ENCODE measurements at places on chromosomes 11 and 22.

DNA sequence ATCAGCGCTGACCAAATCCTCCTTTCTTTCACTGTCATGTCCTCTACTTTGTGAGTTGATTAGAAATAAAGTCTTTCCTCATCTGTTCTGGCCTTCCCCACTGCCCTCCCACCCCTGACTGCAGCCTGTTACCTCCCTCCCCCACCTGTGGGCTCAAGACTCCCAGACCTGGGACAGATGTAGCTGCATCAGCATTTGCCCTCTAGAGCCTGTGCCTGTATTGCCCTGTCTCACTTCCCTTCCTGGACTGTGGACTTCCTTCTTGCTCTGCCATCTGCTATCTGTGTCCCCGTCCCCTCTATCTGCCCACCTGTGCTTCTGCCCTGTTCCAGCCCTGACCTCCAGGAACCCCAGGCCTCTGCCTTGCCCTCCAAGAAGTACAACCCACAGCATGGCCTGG is 122.5 kb downstream of the GALNT18 start:
- DNase-seq: no peak

DNA sequence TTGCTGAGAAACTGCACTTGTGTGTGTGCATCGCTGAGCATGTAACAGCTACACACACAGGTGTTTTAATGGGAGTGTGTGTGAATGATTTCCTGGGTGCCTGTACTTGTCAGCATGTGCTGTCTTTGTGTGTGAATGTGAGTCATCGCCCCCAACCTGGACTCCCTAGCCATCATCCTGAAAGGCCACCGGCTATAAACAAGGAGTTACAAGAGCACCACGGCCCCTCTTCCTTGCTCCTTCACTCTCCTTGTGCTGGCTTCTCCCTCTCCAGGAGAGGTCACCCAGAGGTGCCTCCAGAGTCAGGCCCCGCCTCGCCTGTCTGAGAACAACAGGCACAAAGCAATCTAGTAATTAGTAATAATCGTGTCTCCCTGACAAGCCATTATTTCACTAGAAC is 419.2 kb downstream of the BUD13 start:
- no peak for DNase-seq

DNA sequence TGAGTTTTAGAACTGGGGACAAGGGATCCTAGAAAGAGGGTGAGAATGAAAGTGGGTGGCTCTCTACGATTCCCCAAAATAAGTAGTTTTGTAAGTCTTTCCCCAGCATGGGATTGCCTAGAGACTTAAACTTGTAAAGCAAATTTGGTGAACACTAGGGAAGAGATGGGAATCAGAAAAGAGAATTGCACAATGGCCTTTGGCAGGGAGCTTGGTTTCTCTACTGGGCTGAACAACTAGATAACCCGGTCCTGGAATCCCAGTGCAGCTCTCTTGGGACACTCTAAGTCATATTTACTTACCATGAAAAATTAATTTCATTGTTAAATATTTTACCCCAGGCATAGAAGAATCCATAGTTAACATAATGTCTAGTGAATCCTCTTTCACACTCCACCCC is 16.5 kb upstream of the USP18 start:
- DNase-seq: no peak

DNA sequence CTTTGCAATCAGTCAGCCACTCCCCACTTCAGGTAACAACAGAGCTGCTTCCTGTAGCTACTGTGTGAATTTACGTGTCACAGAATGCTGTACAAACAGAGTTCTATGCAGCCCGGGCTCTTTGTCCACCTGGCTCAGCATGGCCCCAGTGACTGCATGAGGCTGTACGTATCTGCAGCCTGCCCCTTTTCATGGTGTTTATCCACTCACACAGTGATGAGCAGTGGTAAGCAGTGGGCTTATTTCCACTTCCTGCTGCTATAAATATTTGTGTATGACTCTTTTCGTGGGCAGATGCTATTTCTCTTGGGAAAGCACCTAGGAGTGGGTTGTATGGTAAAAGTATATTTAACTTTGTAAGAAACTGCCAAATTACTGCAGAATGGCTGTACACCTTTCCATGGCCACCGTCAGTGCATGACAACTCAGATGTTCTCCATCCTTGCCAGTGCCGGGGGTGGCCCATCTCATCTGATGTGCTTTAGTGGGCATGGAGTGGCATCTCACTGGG is 43.3 kb downstream of the MYEOV start:
- no peak for DNase-seq

- no peak for DNase-seq
Measured at GRCh38 chr11:69218946-69219720, 63.4 kb downstream of the SMIM38 start.

DNA sequence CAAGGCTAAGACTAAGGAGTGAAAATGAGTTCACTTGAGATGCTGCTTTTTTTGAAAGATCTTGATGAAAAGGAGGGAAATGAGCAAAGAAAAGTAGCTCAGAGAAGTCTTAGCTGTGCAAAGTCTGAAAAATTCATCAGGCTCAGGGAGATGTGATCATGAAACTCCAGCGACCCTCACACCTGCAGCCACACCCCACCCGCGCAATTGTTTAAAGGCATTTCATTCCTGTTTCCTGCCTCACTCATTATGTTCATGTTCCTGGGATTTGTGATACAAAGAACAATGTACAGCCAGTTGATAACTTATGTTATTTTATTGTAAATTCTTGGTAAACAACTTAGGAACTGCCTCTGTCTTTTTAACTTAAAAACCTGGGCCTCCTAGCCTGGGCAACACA is 8.7 kb upstream of the GSTP1 start:
- no peak for DNase-seq

- DNase-seq: no peak
Measured at GRCh38 chr11:12372111-12372510, 5.3 kb upstream of the PARVA start.

DNA sequence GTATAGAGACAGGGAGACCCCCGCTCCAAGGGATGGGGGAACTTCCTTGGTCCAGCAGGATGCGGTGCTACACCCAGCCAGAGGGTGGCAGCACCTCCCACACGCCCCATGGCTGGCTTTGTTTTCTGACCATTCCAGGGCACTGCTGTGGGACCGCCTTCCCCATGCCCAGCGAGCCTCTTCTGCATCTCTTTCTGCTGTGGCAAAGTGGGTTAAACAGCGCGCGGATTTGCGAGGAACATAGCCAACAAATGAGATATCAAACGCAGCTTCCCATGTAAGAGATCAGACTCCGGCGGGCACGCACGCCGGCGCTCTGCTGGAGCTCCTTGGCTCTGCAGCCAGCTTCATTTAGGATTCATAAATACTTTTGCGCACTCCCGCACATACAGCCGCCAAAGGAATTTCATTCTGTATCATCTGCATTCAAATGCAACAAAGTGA is 485.8 kb upstream of the CADM1 start:
- DNase-seq: no peak

- no peak for DNase-seq
Measured at GRCh38 chr11:18731441-18731840, 5.5 kb upstream of the IGSF22 start.

DNA sequence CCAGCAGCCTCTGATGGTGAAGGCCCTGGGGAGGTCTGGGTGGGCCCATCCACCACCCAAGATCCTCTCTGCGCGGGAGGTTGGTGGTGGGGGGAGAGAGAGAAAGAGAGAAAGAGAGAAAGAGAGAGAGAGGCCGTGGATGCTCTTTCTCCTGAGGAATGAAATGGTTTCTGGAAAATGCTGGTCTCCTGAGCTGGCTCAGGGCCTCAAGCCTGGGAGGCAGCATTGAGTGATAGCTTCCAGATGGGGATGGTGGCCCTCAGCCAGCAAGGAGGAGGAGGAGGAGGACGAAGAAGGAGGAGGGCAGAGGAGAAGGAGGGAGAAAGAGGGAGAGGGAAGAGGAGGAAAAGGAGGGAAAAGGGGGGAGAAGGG is 4.6 kb downstream of the TSPAN32 start:
- no peak for DNase-seq

GRCh38 chr11:101169944-101170343 is 40.3 kb upstream of the PGR start:
- DNase-seq: no peak

All from 8988T (cell line).